ENCODE measurements at places on chromosomes 13 and 19.

- DNase-seq: no peak
Observed at GRCh38 chr19:19445911-19446361, 40.5 kb downstream of the GATAD2A start.

- DNase-seq: no peak
Observed at GRCh38 chr13:37868691-37869505, 674 bp downstream of the TRPC4 start.

DNA sequence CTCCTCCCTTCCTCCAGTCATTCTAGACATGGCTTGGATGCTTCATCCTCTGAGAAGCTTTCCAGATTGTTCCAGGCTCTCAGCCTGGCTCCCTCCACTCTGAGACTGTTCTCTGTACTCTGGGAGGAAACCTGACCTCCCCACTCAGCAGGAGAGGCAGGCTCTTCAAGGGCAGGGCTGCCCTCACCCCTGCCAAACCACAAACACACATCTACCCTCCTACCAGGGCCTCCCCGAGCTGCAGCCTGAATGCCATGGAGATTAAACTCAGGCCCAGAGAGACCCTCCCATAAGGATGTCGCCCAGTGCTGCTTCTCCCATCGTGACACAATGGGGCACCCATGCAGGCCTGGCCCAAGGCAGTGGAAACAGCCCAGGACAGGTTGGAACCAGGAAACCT, 16.2 kb downstream of the NUMBL start:
- no peak for DNase-seq

GRCh38 chr19:5627395-5627904, 4.6 kb downstream of the SAFB start:
- DNase-seq: no peak

DNA sequence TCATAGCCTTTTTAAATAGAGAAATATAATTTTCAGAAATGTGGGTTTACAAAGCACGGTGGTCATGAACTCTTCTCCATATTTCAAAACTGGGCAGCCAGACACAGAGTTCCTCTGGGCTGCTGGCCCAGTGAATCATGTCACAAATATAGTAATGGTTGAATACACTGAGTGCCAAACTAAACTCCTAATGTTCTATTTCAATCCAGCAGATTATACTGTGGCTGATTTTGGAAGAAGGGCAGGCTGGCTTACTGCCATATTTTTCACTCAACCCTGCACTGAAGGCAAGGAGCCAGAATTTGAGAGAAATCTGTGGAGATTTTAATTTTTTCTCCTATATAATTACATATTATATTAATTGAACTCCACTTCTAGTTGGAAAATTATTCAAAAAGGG, 17.0 kb upstream of the PRR20A start:
- DNase-seq: no peak

GRCh38 chr13:38530492-38530891, 156.4 kb upstream of the FREM2 start:
- no peak for DNase-seq

- DNase-seq: no peak
Observed at GRCh38 chr13:24877531-24877930, 113.6 kb downstream of the RNF17 start.

GRCh38 chr13:108835083-108835482, 205.7 kb downstream of the MYO16 start:
- DNase-seq: no peak

DNA sequence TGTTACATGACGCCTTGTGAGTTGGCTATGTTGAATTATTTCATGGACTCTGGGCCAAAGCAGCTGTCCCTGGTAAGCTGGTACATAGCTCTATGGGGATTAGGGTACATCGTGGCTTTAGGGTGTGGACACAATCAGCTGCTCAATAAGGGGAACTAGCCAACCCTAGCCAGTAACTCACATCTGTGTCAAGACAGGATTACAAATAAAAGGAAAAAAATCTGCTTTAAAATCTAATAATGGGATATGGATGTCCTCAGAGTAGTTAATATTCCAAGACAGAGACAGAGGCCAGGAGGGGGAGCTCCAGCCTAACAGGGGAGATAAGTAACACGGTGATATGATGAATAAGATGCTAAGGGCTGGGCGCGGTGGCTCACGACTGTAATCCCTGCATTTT, 21.1 kb upstream of the ZNF766 start:
- DNase-seq: no peak

DNA sequence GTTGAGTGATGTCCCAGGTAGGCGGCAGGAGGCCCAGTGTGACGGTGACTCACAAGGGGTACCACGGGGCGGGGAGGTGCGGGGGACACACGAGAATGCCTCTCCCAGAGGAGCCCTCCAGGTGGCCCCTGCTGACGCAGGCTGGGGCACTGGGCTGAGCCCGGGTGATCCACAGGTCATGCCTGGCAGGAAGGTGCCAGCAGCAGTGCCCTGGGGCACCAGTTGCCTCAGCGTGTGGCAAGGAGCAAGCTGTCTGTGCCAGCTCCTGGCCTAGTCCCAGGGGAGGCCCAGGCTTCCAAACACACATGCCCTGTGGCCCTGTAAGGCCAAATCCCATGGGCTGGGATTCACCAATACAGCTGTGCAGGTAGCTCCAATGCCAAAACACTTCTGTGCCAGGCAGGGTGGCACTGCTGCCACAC, 28.0 kb downstream of the AKT2 start:
- DNase-seq: no peak

- DNase-seq: no peak
Observed at GRCh38 chr19:2275588-2276428, 6.2 kb downstream of the PEAK3 start.

- no peak for DNase-seq
Observed at GRCh38 chr19:51010066-51010795, 8.8 kb upstream of the KLK8 start.

DNA sequence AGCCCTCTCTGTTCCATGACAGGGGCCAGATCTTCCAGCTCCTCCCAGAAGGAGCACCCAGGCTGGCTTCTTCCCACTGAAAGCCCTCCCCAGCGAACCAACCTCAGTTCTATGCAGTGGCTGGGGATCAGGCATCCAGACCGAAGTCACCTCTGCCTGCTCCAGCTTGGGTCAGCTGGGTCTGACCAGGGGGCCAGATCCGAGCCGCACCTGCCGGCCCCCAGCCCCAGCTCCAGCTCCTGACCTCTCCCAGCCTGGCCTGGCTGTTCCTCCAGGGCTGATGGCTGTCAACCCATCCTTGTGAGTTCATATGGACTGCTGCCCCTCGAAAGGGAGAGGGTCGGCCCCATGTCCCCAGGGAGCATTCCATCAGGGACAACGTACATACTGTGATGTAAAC, 8.0 kb downstream of the TSSK6 start:
- no peak for DNase-seq

- DNase-seq: no peak
Observed at GRCh38 chr13:59274958-59275727, 888.6 kb downstream of the DIAPH3 start.

- DNase-seq: no peak
Observed at GRCh38 chr13:90868321-90868920, 479.1 kb upstream of the MIR17HG start.

- DNase-seq: no peak
Observed at GRCh38 chr13:93320942-93321341, 94.3 kb downstream of the GPC6 start.

DNA sequence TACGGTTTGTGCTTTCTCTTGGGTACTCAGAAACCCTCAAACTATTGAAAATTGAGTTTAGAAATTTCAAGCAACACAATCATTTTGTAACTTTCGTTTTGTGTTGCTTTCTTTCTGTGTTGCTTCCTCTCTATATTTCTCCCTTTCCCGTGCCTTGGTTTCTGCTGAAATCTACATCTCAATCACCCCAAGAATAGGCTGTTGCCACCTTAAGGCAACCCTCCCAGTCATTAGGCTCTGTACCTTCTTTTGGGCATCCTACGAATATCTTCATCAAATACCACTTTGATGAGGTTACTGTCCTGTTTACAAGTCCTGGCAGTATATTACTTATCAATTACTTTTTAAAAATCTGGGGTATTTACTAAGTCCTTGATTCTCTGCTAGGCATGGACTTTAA, 621.6 kb downstream of the GPC6 start:
- no peak for DNase-seq

- DNase-seq: no peak
Observed at GRCh38 chr19:29771708-29772414, 39.9 kb upstream of the CCNE1 start.

DNA sequence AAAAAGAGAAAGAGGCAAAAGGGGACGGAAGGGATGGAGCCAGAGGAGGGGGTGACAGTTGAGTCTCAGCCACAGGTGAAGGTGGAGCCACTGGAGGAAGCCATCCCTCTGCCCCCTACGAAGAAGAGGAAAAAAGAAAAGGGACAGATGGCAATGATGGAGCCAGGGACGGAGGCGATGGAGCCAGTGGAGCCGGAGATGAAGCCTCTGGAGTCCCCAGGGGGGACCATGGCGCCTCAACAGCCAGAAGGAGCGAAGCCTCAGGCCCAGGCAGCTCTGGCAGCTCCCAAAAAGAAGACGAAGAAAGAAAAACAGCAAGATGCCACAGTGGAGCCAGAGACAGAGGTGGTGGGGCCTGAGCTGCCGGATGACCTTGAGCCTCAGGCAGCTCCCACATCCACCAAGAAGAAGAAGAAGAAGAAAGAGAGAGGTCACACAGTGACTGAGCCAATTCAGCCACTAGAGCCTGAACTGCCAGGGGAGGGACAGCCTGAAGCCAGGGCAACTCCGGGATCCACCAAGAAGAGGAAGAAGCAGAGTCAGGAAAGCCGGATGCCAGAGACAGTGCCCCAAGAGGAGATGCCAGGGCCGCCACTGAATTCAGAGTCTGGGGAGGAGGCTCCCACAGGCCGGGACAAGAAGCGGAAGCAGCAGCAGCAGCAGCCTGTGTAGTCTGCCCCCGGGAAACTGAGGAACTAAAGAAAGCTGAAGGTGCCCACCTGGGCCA, 2.5 kb downstream of the POLR1G start:
- DNase-seq: no peak

- no peak for DNase-seq
Observed at GRCh38 chr19:20167651-20168122, 673 bp downstream of the ZNF486 start.

GRCh38 chr13:100102042-100102441, 13.1 kb downstream of the PCCA start:
- DNase-seq: no peak

Measured in esophagus squamous epithelium (tissue), 5 donors.